ENCODE measurements at places on chromosomes 1 and 21. TPM values are rescaled to one million over a fixed set of nuclear protein-coding genes. Genes with fewer than 3 reads are reported as not detected.

RAD54L gene
- total RNA-seq = 59.6 TPM

ANKRD34A gene
- 5.2 TPM for total RNA-seq

CCDC24 gene
- total RNA-seq = 4.3 TPM

OR2T35 gene
- not detected for total RNA-seq

DNA sequence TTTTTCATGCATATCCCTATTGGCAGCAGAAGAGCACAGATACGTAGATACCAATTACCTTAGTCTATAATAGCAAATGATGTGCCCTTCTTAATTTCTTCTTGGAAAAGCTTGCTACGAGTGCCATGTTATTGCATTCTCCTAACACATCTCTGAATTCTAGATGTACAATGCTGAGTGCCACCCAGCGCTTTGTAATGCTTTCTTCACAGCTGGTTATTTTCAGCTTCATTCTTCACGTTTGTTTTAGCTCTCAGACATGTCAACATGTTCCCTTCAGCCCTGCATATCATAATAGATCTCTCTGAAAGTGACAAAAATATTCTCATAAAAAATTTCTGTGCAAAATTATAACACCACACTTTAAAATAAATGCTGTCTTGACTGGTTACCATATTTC lies 981.2 kb downstream of the TTLL7 start:
- no peaks in the 10 kb centered on the region for H3K4me1 ChIP-seq
- DNase-seq = no peak
- no peak overlapping the region for H3K4me3 ChIP-seq
- no peaks in the 10 kb centered on the region for H3K36me3 ChIP-seq

- DNase-seq = no peak
- no peak overlapping the region for H3K4me3 ChIP-seq
- H3K4me1 ChIP-seq = no peaks in the 10 kb centered on the region
- no peaks in the 10 kb centered on the region for H3K36me3 ChIP-seq
- peaks cover 10% of the 10 kb centered on the region for H3K27me3 ChIP-seq
- H3K27ac ChIP-seq = no peak overlapping the region
Measured at GRCh38 chr1:36576551-36577110, 93.9 kb upstream of the CSF3R start.

GRCh38 chr1:60833173-60833572 lies 249.2 kb upstream of the NFIA start:
- no peak overlapping the region for H3K27ac ChIP-seq
- no peaks in the 10 kb centered on the region for H3K4me1 ChIP-seq
- peaks cover 4% of the 10 kb centered on the region for H3K27me3 ChIP-seq
- no peak overlapping the region for H3K4me3 ChIP-seq

DNA sequence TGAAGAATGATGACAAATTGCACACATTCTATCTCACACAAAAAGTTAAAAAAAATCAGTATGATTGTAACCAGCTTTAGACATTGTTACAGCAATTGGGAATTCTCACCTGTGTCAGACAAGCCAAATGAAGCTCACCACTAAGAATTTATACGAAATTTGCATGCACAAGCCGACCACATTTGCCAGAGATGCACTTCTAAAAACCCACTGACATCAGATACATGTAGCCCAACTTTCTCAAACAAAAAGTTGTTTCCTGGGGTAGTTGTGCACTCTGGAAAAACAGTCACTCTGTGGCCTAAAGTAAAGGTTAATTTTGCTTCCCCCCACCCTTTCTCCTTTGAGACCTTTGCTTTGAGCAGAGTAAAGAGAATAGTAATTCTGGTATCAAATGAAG lies 67.9 kb upstream of the IL12RB2 start:
- H3K27me3 ChIP-seq = no peaks in the 10 kb centered on the region
- H3K36me3 ChIP-seq = peaks cover 9% of the 10 kb centered on the region
- peaks cover 8% of the 10 kb centered on the region for H3K4me1 ChIP-seq

DNA sequence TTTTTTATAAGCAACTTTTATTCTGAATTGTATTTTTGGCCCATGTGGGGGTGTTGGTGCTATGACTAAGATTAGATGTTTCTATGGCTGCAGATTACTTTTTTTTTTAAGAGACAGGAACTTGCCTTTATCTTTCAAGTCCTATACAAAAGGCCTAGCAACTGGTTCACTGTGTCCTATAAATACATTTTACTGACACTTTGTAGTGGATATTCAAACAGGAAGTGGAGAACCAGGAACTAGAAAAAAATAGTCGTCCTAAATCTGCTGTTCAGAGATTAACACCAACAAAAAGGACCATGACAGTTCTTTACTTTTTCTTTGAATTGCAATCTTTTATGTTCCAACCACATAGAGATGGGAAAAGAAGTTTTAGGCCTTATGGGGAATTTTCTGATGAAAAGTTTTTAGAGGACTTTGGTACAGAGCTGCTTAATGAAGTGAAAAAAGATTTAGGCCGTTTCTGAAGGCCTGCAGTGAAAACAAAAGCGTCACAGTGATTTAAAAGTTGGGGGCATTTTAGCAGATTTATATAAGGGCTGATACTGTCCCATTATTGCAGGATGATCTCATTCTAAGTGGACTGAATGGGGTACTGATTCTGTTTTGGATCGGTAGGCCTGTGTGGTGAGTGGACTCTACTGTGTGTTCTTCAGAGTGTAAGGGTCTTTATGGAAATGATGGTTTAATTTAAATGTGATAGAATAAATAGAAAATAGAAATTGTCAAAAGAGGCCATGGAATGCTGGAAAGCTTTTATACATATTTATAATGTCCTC lies 136.4 kb upstream of the DEPDC1 start:
- no peaks in the 10 kb centered on the region for H3K4me1 ChIP-seq
- no peaks in the 10 kb centered on the region for H3K27me3 ChIP-seq
- no peak for DNase-seq
- H3K4me3 ChIP-seq = no peak overlapping the region

GRCh38 chr1:210132582-210132981 lies 100.0 kb upstream of the SERTAD4 start:
- no peak overlapping the region for H3K27ac ChIP-seq
- H3K27me3 ChIP-seq = no peaks in the 10 kb centered on the region
- H3K36me3 ChIP-seq = no peaks in the 10 kb centered on the region
- H3K4me1 ChIP-seq = no peaks in the 10 kb centered on the region
- no peak for DNase-seq

DNA sequence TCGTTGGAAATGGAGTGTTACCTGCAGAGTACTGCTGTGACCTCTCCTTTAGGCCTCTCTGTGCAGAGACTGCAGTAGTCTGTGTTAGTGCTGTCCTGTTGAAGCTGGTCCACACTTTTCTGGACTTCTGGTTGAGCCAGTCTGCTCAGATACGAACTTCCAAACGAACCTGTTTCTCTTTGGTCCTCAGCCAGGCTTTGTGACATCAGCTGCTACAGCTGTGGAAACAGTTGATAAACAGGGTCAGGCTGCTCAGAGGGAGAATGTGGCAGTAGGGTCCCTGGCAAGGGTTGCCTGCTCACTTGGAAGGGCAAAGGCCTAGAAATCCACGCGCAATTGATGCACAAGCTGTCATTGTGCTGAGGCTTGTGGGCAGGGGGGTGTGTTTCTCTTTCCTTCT lies 98.8 kb downstream of the NOS1AP start:
- H3K27me3 ChIP-seq = peaks cover 11% of the 10 kb centered on the region
- H3K36me3 ChIP-seq = no peaks in the 10 kb centered on the region
- no peaks in the 10 kb centered on the region for H3K4me1 ChIP-seq
- H3K4me3 ChIP-seq = no peak overlapping the region
- no peak for DNase-seq
